ENCODE measurements at places on chromosomes 1 and 21. TPM values are rescaled to one million over a fixed set of nuclear protein-coding genes. Genes with fewer than 3 reads are reported as not detected.

- no peak for DNase-seq
These were observed 159.4 kb upstream of the ATP1B1 start for GRCh38 chr1:168947041-168947440.

DNA sequence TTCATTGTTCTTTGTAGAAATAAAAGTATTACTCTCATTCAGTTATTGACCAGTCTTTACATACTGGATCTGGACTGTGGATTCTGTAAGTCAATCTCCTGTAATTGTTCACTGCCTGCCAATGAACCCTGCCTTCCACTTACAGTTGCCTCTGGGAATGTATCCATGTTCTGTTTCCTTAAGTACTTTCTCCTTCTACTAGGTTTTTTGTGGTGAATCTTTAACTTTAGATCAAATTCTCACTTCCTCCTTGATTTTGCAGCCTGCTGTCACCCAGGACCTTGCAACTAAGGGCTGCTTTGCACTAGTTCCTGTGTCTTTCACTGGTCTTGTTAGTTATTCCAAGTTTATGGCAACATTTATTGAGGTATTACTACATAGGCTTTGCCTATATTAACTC, 28.2 kb upstream of the ANKRD13C start:
- no peak for DNase-seq

- no peak for DNase-seq
These were observed 35.4 kb downstream of the TBCE start for GRCh38 chr1:235402457-235403200.

ERI3 gene
- total RNA-seq = 41.7 TPM

MRPL24 gene
- total RNA-seq = 41.8 TPM
